CD4-positive, alpha-beta T cell treated with Interleukin-1 beta for 1 hour (primary cell): ENCODE measurements at places on chromosomes 16 and 17.

DNA sequence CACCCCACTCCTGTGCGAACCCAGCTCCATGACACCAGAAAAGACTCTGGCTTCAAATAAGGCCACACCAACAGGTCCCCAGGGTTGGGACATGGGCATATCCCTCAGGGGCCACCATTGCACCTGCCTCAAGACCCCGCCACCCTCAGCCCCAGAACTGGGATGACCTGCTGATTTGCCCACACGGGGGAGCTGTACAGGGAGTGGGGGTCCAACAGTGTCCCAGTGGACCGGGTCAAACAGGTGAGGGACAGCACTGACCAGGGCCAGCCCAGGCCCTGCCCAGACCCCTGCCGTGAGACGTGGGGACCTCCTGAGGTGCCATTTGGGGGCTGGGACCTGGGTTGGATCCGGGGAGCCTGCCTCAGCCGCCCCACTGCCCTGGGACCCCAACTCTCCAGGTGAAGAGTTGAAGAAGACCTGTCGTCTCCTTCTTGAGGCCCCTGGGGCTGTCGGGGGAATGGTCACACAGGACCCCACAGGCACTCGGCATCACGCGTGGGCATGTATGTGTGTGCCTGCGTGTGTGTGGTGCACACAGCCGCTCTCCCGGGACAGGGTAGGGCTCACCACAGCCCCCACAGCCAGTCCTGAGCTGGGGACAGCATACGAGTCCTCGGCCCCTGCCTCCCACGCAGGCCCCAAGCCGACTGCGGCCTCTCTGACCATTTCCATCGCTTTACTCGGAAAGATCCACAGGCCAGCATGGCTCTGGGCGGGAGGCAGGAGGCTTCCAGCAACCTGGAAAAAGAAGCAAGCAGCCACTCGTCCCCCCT, 34.2 kb upstream of the ZNF469 start:
- no peak for DNase-seq

DNA sequence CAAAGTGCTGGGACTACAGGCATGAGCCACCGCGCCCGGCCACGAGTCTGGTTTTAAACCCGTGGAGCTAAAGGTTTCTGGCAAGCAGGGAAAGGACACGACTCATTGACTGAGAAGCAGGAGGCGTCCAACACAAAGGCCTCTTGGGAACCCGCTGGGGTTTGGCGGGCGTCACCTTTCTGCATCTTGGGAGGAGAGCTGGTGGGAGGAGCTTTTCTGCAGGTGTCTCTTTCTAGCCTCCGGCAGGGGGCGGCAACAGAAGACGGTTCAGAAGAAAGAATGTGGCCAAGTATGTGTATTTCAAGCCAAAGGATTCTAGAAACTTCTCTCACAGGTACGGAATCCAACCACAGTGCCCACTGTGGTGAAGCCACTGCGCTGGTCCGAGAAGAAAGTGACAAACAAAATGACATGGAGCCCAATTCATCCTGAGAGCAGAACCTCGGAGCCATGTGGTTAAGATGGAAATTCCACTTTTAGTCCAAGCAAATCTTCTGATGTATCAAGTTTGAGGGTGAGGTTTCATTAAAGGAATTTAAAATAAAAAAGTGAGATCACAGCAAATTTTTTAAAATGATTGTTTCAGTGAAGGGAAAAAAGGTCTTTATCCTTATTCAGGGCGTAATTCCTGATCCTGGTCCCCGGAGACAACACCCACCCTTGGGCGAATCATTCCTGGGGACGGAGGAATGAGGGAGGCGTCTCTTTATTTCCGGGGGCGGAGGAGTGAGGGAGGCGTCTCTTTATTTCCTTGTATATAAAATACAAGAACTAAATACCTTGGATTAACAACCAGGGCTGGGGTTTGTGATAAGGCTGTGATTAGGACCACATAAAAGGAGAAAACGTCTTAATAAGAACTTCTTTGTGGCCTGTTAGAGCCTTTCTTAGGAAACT, 97.6 kb downstream of the MRM3 start:
- peak; percentile 70 for DNase-seq

GRCh38 chr17:2222901-2223616, 80.5 kb downstream of the SMG6 start:
- DNase-seq: peak; percentile 68

DNA sequence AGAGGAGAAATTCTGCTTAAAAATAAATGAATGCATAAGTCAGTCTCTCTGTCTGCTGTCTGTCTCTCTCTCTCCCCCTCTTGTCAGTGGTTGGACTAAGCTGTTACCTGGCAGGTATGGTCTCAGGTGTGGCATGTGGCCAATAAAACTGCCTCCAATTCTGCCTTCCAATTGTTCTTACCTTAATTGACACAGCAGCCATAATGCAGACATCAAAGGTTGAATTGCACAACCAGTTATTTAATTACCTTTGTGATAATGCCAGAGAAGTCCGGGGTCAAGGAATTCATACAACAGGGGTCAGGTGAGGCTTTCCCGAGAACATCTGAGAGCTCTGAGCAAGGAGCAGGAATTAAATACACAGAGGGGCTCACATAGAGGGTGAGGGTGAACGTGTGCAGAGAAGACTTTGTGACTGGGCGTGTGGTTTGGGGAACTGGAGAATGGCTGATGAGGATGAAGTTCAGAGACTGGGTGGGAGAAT, 78.8 kb upstream of the CDYL2 start:
- no peak for DNase-seq

GRCh38 chr16:23869052-23869451, 33.3 kb downstream of the PRKCB start:
- peak; percentile 34 for DNase-seq

DNA sequence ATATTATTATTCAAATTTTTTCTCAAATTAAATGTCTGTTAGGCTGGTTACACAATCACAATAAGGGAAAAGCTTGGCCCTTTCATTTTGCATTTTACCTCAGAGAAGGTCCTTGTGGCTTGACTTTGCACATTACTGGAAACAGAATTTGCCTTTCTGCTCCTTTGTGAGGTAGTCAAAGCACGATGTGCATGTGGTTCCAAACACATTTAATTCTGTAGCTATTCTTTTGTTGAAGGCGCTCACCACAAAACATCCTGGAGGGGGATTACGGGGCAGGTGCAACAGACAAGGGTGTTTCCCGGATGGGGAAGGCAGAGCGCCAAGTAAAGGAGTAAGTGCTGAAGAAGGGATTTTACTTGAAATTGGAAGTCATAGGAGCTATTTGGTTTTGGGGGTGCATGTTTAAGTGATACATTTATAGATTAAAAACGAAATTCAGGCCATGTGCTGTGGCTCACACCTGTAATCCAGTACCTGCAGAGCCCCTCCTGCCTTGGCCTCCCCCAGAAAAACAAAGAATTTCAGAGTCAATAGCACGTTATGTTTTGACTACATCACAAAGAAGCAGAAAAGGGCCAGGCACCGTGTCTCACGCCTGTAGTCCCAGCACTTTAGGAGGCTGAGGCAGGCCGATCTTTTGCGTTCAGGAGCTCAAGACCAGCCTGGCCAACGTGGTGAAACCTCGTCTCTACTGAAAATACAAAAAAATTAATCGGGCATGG, 31.2 kb upstream of the TENT4B start:
- DNase-seq: no peak

DNA sequence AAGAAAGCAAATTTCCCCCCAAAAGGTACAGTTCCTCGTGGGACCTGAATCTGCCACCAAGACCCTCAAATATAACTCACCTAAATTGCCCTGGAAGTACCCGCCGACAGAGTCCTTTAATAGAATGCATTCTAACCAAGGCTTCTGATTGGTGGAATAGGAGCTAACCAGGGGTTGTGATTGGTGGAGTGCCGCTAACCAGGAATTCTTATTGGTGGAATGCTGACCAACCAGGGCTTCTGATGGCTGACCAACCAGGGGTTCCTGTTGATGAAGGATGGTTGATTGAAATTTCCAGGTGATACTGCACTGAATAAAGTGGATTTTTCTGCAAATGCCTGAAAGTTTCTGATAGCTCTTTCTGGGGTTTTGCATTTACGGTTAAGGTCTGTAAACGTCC, 6.5 kb downstream of the TFAP4 start:
- DNase-seq: peak; percentile 3

DNA sequence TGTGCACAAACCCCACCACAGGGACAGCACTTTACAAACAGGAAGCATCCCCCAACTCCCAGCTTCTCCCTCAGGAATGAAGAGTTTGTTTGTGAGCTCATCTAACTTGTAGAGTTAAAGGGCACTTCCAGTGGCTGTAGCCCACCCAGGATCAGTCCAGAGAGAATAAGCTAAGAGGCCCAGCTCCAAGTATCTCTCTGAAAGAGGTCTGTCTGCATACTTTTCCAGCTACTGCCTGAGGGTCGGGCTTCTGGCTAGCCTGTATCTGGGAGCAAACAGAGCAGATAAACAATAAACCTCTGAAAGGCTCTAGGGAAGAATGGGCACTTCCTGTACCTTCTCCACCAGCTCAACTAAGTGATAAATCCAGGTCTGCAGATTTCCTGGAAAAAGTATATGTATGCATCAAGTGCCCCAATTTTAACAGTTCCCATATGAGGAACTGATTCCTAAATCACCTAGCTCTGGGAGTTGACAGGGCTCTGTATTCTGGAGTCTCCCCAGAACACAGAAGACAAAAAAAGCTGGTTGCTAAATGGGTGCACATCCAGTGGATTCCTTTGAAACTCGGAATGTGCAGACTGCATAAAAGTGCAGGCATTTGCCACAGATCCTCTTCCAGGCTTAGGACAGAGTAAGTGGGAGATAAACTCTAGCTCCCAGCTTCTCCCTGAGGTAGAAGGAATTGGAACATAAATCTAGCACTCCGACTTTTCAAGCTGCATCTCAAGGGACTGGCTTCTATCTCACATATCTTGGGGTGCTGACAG, 37.1 kb upstream of the MYLK3 start:
- DNase-seq: no peak

GRCh38 chr17:6567528-6568183, 11.3 kb upstream of the PITPNM3 start:
- no peak for DNase-seq

DNA sequence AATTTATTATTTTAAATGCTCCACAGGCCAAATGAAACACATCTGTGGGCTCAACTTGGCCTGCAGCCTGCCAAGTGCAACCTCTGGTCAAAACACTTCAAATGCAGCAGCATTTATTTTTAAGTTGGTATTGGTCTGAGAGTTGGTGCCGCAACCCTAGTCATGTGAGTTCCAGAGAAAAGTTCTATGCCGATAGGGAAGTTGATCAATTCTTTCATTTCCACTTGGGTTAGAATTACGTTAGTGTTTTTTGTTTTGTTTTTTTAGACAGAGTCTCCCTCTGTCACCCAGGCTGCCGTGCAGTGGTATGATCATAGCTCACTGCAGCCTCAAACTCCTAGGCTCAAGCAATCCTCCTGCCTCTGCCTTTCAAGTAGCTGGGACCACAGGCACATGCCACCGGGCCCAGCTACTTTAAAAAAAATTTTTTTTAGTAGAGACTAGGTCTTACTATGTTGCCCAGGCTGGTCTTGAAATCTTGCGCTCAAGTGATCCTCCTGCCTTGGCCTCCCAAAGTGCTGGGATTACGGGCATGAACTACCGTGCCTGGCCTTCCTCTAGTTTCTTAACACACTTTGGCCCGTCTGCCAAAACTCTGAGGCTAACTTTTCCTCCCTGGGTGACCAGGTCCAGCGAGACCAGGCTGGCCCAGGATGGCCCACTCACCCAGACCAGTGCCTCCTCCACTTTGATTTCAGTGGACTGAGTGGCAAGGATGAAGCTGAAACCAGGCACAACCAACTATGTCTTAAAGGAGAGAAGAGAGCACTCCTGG, 221.1 kb downstream of the MRTFB start:
- no peak for DNase-seq

- peak; percentile 68 for DNase-seq
Observed at GRCh38 chr17:77875881-77876509, 82.5 kb upstream of the TNRC6C start.

DNA sequence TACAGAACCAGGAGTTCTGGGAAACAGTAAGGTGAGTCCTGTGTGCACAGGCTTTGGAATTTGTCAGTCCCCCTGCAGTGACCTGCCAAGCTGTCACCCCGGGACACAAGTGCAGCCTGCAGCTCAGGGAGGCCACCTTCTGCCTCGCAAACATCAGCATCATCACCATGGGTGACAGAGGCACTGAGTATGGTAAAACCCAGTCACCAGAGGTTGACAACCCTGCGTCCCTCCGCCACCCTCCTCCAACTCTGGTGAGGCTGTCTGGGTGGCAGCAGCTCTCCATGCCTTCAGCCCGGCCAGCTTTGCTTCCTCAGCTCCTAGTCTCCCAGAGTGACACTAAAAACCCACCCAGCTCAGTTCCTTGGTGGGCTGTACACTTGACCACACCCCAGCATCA, 221.0 kb downstream of the CPPED1 start:
- no peak for DNase-seq

- no peak for DNase-seq
Observed at GRCh38 chr17:35586569-35587073, 501 bp upstream of the AP2B1 start.

- no peak for DNase-seq
Observed at GRCh38 chr16:57355898-57356414, 2.6 kb upstream of the CCL22 start.

DNA sequence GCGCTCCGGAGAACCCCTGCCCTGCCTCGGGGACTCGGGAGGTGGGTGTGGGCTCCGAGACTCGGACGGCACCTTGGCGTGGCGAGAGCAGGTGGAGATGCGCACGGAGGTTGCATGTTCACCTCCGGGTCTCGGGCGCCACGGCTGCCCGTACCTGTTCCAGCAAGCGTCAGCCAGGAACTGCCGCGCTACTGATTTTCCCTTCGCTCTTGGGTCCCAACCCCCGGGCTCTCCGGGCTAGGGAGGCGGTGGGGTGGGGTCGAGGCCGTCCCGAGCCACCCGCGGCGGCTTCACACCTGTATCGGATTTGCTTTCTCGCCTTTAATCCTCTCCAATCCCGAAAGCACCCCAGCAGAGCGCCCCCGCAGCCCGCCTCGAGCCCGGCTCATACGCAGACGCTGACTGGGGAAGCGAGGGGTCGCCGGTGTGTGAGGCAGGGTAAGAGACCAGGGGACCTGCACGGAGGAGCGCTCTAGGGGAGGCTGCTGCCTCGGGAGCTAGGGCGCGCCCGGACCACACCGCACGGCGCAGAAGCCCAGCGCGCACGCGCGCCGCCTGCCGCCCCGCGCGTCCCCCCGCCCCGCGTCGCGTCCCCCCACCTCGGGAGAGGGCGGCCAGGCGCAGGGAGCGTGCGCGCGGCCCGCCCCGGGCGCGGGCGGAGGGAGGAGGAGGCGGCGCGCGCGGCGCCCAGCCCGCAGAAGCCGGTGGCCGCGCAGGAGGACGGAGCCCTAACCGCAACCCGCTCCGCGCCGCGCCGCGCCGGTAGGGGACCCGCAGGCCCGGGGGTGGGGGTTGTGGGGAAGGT, at the start of gene DUSP14:
Gene DUSP14, plus strand, starts transcription at position 695 of the 805 bp plus-strand sequence. CDS start 22,382 bp downstream, outside the sequence.
- DNase-seq: peak; percentile 86
